ENCODE measurements at places on chromosomes 7 and 10.

GRCh38 chr10:68086910-68087684, 12.0 kb upstream of the HERC4 start:
- DNase-seq: no peak

- no peak for DNase-seq
Observed at GRCh38 chr10:120744040-120744439, 107.1 kb upstream of the WDR11 start.

GRCh38 chr7:94513565-94513860, 3.9 kb downstream of the CASD1 start:
- DNase-seq: no peak

- DNase-seq: no peak
Observed at GRCh38 chr10:34959786-34960185, 130.4 kb downstream of the CUL2 start.

GRCh38 chr10:4279655-4280054, 494.6 kb upstream of the KLF6 start:
- no peak for DNase-seq

DNA sequence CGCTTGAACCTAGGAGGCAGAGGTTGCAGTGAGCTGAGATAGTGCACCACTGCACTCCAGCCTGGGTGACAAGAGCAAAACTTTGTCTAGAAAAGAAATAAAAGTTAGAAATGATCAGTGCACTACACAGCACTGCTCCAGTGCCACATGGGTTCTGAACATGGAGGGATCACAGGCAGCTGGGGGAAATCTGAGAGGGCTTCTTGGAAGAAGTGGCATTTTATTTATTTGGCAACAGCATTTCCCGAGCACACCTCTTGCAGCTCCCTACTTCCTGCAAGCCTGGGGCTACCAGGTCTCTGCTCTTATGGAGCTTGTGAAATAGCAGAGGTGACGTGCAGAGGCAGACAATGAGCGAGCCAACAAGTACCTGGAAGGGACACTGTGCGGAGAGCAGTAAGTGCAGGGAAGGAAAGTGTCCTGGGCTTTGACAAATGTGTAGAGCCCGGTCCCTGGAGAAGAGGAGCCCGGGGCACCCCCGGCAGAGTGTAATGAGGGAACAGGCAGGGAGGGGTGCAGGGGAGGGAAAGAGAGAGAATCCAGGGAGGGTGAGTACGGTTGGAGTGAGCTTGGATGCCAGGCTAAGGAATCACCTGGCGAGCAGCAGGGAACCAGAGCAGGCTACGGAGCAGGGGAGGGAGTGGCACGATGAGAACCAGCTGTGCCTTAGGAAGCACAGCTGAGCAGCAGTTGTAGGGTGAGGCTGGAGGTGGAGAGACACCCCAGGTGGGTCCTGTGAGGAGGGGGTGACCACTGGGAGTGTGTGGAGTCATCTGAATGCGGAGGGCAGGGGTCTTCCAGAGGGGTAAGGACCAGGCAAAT, 104.6 kb upstream of the CTBP2 start:
- no peak for DNase-seq

DNA sequence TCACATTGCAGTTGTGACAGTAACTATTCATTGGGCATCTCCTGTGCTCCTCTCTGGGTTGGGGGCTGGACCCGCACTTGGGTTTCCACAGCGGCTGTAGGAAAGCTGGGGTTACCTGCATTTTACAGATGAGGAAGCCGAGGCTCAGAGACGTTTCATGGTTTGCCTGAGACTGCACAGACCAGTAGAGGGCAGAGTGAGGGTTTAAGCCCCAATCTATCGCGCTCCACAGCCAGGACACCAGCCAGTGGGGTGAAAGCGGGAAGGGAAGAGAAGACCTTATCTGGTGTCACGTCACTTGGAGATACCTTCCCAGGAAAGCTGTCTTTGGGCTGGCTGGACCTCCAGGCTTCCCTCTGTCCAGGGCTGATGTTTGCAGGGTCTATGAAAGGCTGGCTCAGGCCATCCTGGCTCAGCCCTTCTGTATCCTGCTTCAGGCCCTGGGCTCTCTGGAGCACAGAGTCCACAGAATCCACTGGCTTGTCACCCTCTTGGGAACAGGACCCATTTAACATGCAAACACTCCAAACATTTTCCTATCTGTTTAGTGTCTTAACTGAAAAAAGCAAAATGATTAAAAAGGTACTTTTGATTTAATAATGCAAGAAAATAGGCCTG, 167.7 kb downstream of the EMX2 start:
- DNase-seq: no peak

GRCh38 chr10:133315847-133316246, 7.1 kb downstream of the ZNF511 start:
- DNase-seq: no peak

GRCh38 chr10:95756809-95757684, 1.1 kb downstream of the ENTPD1 start:
- DNase-seq: no peak

DNA sequence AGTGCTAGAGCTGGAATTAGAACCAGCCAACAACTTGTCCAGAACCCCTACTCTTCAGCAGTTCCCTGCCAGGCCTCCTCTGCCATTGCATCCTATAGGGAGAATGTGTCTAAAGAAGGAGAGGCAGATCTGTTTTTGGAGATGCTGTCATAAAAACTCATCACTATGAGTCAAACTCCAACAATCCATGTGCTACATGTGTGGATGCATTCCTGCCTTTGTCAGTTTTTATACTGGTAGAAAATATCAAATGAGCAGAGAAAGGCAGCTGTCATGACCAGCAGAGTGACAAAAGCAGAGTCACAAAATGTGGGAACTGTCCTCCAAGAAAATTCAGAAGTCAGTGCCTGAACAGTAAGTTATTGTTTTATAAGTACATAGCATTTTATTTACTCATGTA, 93.0 kb downstream of the ABLIM1 start:
- no peak for DNase-seq

DNA sequence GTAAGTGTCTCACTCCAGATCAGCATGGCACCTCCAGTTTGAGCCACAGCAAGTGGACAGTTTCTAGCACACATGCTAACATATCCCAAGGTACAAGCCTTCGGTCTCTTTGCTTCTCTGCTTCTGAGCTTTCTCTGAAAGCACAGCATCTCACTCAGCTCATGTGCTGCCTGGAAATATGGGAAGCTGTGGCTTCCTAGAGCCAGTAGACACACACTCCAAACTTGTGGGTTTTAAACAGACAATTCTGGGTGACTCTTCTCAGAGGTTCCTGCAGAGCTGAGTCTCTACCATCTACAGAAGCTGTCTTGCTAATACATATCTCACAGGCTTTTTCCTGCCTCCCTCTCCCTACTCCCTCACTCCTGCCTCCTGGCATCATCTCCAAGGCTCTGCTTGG, 23.9 kb upstream of the TMEM273 start:
- DNase-seq: no peak

DNA sequence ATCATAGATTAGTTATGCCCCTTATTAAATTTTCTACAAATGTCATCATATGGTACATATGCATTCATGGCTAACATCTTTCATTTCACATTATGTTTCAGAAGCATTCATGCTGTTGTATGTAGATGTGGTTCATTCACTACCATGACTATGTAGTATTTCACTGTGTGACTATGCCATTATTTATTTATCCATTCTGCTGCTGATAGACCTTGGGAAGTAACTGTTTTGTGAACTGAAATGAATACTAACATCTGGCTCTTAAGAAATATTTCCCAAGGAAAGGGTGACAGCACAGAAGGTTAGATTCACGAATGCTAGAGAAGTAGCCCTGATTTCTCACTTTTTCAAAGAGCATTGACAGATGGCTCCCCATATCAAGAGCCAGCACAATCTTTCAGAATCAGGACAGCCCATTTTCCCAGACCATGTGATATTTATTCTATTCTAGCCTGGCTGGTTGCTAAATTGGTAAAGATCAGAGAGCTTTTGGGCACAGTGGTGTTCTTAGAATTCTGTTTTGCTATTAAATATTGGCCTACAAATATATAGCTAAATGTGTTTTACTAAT, 157.4 kb downstream of the DYNC1I1 start:
- DNase-seq: no peak

GRCh38 chr10:80472234-80473095, 18.4 kb downstream of the TSPAN14 start:
- DNase-seq: no peak

DNA sequence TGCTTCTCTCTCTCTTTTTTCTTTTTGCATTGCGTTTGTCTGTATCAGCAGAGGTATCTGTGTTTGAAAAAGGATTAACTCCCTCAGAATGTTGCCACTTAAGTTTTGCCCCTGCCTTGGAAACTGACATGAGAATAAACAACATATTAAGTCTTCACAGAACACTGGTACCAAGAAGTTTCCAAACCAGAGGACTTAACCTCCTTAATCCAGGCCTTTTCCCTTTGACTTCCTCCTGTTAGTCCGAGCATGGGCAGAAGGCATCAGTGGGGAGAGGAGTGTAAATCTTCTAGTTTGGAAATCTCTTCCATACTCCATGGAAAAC, 681.4 kb downstream of the LRMDA start:
- no peak for DNase-seq

GRCh38 chr7:127556404-127556803, 29.0 kb downstream of the GCC1 start:
- DNase-seq: no peak

DNA sequence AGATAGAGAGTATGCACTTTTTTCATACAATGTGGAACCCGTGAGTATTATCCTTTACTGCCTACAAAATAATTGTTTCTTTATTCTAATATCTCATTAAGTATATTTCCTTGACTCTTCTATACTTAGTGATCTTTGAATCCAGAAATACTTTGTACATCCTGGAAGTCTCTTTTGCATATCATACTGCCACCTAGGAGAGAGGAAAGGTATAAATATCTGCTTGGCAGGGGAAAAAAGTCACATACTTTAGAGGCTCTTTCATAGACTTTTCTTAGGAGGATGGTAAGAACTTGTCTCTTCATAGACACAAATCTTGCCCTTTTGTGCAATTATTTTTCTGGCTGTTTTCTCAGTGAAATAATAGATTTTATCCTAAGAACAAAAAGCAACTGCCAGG, 436.0 kb downstream of the PAXIP1 start:
- DNase-seq: no peak

GRCh38 chr10:110007161-110007700, 553 bp upstream of the ADD3 start:
- no peak for DNase-seq

GRCh38 chr10:34526186-34526585, 288.9 kb downstream of the PARD3 start:
- DNase-seq: no peak

- DNase-seq: no peak
Observed at GRCh38 chr10:688312-689120, 952 bp downstream of the DIP2C start.

All from activated CD4-positive, CD25-positive, alpha-beta regulatory T cell treated with anti-CD3 and anti-CD28 coated beads, Interleukin-2, amount 50 U/mL, for 72 hours (primary cell).